ENCODE measurements at places on chromosomes 5 and 9. TPM values are rescaled to one million over a fixed set of nuclear protein-coding genes. Genes with fewer than 3 reads are reported as not detected.

SPINK5 gene
- not detected for total RNA-seq

GABRG2 gene
- total RNA-seq, result not detected

CFAP77 gene
- total RNA-seq, result not detected

DNA sequence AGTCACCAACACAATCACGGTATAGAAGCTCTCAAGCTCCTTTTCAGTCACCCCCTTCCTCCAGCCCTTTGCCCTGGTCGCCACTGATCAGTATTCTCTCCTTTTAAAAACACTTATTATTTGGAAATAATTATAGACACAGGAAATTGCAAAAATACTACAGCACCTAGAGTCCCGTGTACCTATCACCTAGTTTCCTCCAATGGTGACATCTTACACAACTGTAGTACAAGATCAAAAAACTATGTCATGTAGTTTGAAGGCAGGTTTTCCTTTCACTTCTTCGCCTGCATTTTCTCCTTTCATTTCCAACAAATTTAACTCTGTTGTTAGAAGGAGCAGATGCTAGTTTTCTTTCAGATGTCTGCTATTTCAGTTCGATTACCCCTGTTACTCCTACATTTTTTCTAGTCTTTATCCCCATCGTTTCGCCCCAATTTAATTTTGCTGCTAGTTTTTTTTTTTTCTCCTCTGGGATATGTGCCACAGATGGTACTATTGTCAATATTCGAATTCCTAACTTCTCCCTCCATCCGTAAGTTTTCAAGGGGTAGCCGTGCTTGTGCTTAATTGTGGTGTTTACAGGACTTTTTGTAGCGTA lies 612 bp upstream of the ATG10 start:
- H3K27ac ChIP-seq, result peak overlapping the region; percentile 97
- H3K36me3 ChIP-seq, result no peaks in the 10 kb centered on the region
- peak overlapping the region; percentile 78 for H3K4me3 ChIP-seq
- DNase-seq, result peak; percentile 64
- H3K4me1 ChIP-seq, result peaks cover 13% of the 10 kb centered on the region

GRCh38 chr5:71589903-71590302 lies 2.8 kb downstream of the MCCC2 start:
- DNase-seq, result no peak
- H3K4me3 ChIP-seq, result no peak overlapping the region
- H3K27me3 ChIP-seq, result no peaks in the 10 kb centered on the region

GRCh38 chr9:134412298-134412711 lies 86.0 kb downstream of the RXRA start:
- H3K4me3 ChIP-seq, result no peak overlapping the region
- H3K36me3 ChIP-seq, result peaks cover 30% of the 10 kb centered on the region
- peaks cover 36% of the 10 kb centered on the region for H3K4me1 ChIP-seq
- no peak for DNase-seq
- no peaks in the 10 kb centered on the region for H3K27me3 ChIP-seq

DNA sequence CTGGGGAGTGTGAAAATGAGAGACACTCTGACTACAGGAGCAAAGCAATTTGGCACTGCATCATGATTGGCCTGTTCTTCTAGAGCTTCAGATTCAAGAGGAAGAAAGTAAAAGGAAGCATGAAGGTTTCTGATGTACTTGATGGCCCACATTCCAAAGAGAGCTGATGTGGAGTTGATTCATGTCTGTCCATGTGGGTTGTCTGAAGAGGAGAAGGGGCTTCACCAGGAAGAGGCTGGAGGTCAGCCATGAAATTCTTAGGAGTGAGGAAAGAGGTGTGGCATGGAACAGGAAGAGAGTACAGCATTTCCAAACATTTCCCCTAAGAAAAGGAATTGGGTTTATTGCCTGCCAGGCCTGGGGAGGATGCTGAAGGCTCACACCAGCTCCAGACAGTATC lies 70.7 kb downstream of the PTCD2 start:
- no peaks in the 10 kb centered on the region for H3K36me3 ChIP-seq
- peaks cover 28% of the 10 kb centered on the region for H3K4me1 ChIP-seq
- H3K27ac ChIP-seq, result no peak overlapping the region
- H3K4me3 ChIP-seq, result no peak overlapping the region

DNA sequence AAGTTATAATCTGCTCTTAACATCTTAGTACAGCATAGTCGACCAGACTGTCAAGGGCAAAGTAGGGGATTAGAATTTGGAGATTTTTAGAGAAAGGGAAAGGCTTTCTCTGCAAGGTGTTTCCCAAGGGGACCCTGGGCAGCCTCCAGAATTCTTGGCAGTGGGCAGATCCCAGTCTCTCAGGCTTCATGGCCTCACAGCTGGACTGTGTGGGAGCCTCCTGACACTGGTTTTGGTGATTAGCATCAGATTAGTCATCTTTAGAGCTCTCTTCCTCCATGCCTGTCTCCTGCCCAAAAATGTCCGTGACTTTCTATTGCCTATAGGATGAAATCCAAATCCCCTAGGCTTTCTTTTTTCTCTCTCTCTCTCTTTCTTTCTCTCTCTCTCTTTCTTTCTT lies 370.7 kb downstream of the ZSWIM6 start:
- no peak overlapping the region for H3K4me3 ChIP-seq
- no peak overlapping the region for H3K27ac ChIP-seq
- no peaks in the 10 kb centered on the region for H3K27me3 ChIP-seq
- H3K4me1 ChIP-seq, result no peaks in the 10 kb centered on the region
- H3K36me3 ChIP-seq, result no peaks in the 10 kb centered on the region

DNA sequence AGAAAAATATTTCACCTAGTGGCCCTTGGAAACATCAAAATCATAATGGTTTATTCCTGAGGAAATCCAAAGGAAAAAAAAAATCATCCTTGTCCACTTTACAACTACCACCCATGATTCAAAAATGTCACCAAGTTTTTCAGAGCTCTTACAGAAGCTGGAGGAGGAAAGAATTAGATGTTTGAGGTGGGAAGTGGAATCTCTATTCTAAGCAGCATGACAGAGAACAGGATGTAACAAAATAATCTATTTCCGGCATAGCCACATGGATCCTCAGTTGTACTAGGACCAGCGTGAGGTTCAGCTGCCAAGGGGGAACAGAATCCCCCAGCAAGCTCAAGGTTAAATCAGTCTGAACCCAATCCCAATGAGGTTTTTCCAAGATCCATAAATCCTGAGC lies 40.2 kb downstream of the FBXW11 start:
- H3K36me3 ChIP-seq, result peaks cover 13% of the 10 kb centered on the region
- H3K4me1 ChIP-seq, result no peaks in the 10 kb centered on the region
- DNase-seq, result no peak
- no peaks in the 10 kb centered on the region for H3K27me3 ChIP-seq
- no peak overlapping the region for H3K4me3 ChIP-seq
- H3K27ac ChIP-seq, result no peak overlapping the region

DNA sequence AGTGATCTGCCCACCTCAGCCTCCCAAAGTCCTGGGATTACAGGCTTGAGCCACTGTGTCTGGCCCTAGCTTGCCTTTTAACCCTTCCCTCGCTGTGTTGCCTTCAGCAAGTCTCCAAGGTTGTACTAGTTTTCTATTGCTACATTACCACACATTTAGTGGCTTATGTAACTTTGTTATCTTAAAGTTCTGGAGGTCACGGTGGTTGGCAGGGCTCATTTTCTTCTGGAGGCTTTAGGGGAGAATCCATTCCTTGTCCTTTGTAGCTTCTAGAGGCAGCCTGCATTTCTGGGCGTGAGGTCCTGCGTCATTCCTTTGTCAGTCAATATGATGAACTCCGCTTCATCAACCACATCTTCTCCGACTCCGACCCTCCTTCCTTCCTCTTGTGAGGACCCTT lies 2.9 kb upstream of the PRRC2B start:
- H3K27me3 ChIP-seq, result no peaks in the 10 kb centered on the region
- peaks cover 6% of the 10 kb centered on the region for H3K36me3 ChIP-seq
- no peak for DNase-seq
- no peak overlapping the region for H3K4me3 ChIP-seq

DNA sequence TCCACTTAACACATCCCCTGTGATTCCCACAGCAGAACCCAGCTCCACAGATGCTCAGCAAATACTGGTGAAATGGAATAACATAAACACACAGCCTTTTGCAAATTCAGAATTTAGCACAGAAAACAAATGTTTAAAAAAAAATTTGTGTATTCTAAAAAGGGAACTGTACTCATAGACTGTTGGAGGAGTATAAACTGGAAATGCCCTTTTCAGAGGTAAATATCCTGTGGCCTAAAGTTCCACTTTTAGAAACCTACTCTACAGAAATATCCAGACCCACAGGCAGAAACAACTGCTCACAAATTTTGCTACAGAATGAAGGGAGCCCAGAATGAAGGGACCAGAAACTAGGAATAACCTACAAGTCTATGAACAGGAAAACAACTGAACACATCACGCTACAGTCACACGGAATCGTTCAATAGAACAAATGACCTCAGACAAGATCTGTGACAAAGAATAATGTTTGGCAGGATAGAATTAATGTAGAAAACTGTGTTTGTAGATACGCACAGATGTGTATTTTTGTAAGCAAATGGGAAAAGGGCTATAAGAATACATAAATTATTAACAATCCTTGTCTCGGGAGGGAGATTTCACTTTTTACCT lies 78.5 kb downstream of the SHB start:
- H3K4me3 ChIP-seq, result no peak overlapping the region
- no peaks in the 10 kb centered on the region for H3K27me3 ChIP-seq
- no peak for DNase-seq
- H3K27ac ChIP-seq, result no peak overlapping the region
- peaks cover 48% of the 10 kb centered on the region for H3K4me1 ChIP-seq
- H3K36me3 ChIP-seq, result peaks cover 11% of the 10 kb centered on the region

Data from SJSA1 (cell line).